Amygdala (tissue), 56 donors: ENCODE measurements at places on chromosomes 12 and 14.

DNA sequence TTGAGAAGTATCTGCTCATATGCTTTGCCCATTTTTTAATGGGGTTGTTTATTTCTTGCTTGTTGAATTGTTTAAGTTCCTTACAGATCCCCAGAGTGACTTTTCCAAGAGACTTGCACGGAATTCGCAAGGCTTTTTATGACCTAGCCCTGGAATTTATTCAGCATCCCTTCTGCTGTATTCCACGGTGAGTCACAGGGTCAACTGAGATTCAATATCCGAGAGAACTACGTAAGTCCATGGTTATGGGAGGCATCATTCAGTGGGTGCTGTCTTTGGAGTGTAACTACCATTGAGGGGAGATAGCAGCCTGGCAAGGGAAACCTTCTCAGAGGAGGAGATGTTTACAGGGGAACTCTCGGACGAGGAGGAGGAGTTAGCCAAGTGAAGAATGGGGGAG, 20.9 kb upstream of the GPRC5A start:
- no peak for DNase-seq

GRCh38 chr12:83865431-83865830, 1047.2 kb downstream of the SLC6A15 start:
- no peak for DNase-seq

DNA sequence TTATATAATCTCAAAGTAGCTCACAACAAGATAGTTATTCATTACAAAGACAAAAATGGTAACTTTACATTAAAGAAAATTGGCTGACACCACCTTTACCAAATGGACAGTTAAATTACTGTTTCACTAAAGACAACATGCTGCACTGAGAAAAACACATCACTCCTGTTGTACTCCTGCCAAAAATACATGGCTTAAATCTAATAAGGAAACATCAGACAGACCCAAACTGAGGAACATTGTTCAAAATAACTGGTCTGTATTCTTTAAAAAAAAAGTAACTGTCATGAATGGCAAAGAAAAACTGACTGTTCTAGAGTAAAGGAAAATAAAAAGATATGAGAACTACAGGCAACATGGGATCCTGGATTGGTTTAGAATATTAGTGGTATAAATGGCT, 151.3 kb upstream of the DCN start:
- no peak for DNase-seq

GRCh38 chr12:113463746-113464451, 7.8 kb downstream of the LHX5 start:
- no peak for DNase-seq

DNA sequence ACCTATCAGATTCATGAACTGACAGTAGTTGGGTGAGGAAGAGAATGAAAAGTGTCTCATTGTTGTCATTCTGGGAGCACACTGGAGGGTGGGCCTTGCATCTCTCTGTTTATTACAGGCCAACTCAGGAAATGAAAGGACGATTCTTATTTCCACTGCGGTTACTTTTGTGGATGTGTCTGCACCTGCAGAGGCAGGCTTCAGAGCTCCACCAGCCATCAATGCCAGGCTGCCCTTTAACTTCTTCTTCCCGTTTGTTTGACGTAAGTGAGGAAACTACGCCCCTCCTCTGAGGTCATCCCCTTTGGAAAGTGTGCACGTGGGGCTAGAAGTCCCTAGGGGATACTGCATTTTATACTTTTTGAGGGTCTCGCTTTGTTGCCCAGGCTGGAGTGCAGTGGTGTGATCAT, 33.7 kb downstream of the TCTN1 start:
- DNase-seq: no peak

- no peak for DNase-seq
These were observed 7.6 kb upstream of the SLC25A21 start for GRCh38 chr14:37179896-37180502.

- DNase-seq: no peak
These were observed 17.9 kb upstream of the NID2 start for GRCh38 chr14:52086711-52087110.

- no peak for DNase-seq
These were observed 68.8 kb downstream of the TMTC1 start for GRCh38 chr12:29714966-29715365.

DNA sequence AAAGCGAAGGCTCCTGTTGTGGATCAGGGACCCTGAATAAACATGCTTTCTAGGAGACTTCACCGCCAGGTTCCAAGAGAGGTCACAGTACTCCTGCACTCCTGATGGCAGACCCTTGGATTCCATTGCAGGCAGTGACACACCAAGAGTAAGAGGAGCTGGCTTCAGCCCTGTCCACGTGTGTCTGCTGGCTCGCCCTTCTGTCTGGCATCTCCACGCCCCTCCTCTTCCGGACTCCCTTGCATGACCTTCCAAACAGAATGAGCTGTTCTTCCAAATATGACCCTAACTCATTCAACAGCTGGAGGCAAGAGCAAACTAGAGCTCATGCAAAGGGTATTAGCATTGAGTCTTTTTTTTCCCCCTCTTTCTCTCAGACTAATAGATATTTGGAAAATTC, 233.0 kb upstream of the PLEKHG7 start:
- DNase-seq: no peak

- DNase-seq: no peak
These were observed 81.8 kb downstream of the TSPAN9 start for GRCh38 chr12:3158851-3159465.

- DNase-seq: no peak
These were observed 71.2 kb downstream of the ITPK1 start for GRCh38 chr14:93044556-93044955.

DNA sequence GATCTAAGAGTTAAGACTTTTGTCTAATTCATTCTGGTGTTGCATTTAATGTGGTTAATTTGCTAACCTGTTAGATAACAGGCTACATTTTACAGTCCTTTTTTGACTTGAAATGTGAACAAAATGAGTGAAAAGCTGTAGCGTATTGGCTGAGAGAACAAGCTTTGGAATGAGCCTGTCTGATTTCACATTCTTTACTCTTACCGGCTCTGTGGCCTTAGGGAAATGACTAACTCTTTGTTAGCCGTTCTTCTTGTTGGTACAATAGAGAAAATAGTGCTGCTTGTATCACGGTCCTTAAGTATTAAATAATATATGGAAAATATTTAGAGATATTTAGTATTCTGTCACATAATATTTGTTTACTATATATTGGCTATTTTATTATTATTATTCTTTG, 1.9 kb downstream of the MNAT1 start:
- no peak for DNase-seq

- DNase-seq: peak; percentile 33
These were observed 117.1 kb downstream of the SLC25A47 start for GRCh38 chr14:100440207-100440631.

GRCh38 chr12:56080556-56081138, 682 bp downstream of the ERBB3 start:
- no peak for DNase-seq

DNA sequence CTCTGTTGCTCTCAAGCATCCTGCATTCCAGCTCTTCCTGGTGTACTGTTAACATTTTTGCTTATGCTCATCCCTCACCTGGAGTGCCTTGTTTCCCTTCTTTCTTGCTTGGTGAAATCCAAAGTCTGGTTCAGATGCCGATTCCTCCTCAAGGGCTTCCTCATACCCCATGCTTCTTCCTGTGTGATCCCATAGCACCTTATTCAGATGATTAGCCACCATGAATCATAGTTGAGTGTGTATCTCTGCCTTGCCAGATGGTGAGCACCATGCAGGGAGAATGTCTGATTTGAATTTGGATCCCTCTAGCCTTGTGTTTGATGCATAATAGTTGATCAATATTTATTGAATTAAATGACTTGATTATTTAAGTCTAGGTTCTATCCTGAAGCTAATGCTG, 39.4 kb upstream of the ANO4 start:
- DNase-seq: no peak

DNA sequence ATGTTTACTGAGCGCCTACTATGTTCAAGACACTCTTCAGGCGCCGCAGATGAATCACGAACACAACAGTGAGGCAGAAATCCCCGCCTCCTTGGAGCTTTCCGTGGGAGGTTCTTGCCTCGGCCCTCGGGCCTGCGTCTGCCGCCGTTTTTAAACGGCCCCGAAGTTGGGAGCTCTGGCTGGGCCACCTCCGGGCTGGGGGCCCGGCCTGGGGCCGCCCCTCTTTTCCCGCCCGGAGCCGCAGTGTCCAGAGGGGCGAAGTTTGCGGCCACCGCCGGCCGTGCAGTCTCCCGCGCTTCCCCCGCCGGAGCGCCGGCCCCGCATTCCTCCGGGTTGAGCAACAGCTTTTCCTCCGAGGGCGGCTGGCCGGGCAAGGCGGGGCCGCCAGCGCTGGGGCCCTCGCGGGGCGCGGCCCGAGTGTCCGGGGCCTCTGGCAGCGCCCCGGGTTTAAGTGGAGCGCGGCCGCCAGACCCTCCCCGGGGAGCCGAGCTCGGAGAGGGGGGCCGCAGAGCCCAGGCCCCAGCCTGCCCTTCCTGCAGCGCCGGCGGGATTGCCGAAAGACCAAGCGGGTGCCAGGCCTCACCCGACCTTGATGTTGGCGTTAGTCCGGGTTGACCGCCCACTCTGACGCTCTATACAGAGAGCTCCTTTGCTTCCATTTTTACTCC, 18.7 kb upstream of the CTDSP2 start:
- no peak for DNase-seq

DNA sequence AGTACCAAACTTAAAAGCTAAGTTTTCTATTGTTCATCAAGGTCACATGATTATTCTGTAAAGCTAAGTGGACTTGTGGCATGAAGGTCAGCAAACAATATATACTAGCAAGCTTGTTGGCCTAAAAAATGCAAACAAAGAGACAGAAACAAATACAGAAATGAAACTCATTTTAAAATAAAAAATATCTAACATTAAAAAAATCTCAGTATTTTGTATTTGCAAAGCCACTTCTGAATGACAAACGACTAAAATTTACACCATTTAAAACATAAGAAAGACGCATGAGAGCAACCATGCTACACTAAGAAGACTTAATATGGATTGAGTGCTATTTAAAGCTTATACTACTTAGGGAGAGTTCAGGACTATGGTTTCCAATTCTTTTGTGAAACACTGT, 72.8 kb upstream of the BBS10 start:
- DNase-seq: no peak

GRCh38 chr12:103664626-103665025, 77.6 kb downstream of the STAB2 start:
- DNase-seq: no peak

GRCh38 chr12:4265280-4265679, 8.3 kb upstream of the CCND2 start:
- DNase-seq: no peak

GRCh38 chr14:62162998-62163589, 400.9 kb downstream of the SNAPC1 start:
- peak; percentile 15 for DNase-seq

DNA sequence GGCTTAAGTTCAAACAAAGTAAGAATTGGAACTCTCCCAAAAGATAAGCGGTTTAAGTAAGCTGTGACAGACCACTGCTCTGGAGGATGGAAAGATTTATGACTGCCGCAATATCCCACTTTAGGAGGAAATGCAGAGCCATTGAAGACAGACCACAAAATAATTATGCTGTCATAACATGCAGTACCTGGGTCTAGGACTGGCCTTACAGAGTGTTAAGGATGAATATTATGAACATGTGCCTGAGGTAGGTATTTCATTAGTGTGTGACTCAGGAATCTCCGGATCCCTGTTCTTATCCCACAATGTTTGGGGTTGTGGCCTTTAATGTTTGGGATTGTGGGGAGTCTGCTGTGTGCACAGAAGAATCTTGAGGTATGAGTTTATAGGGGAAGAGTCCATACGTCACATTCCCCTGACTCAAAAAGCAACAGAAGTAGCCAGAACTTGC, 114.9 kb downstream of the SAMD4A start:
- no peak for DNase-seq

DNA sequence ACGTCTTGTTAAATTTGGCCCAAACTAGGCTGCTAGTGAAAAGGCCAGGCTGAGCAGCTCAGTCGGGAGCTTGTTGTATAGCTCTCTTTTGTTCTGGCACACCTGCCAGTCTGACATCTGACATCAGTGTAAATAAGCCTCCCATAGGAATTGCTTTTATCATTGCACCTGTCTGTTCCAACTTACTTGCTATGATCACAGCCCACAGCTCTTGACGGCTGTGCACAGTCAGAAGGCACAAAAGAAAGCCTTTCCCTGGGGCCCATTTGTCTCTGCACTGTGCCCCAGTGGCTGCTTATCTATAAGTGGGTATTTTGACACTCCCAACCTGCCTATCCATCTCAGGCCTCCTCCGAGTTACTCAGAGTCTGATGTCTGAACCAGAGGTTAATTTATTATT, 324.5 kb downstream of the NUAK1 start:
- no peak for DNase-seq

GRCh38 chr12:8628731-8629130, 16.1 kb upstream of the AICDA start:
- no peak for DNase-seq

GRCh38 chr14:100864960-100865681, 38.4 kb downstream of the RTL1 start:
- DNase-seq: no peak

GRCh38 chr12:13102461-13103195, 839 bp downstream of the GSG1 start:
- no peak for DNase-seq

DNA sequence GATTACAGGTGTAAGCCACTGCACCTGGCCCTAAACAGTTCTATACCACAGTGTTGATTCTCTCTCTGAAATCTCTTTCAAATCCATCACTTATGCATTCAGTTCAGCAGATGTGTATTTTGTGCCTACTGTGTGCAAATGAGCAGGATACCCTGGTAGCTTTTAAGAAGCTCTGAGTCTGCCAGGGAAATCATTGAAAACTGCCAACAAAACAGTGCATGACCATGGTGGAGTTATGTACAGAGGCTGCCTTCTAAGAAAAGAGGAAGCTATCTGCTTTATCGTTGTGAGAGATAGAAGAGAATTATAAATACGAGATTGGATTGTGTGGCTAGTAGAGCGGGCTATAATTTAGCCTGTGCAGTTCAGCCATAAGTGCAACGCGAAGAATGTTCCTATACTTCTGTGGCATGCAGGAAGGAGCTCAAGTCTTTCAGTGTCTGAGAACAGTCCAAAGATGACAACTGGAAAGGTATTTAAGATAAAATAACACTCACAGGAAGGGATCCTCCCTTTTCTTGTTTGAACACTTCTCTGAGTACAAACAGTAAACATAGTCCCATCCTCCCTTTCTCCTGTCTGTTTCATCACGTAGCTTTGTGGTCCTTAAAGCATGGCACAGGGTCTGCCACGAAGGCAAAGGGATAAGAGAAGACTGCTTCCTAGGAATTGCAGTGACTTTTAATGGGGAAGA, 4.3 kb downstream of the DIP2B start:
- DNase-seq: no peak

DNA sequence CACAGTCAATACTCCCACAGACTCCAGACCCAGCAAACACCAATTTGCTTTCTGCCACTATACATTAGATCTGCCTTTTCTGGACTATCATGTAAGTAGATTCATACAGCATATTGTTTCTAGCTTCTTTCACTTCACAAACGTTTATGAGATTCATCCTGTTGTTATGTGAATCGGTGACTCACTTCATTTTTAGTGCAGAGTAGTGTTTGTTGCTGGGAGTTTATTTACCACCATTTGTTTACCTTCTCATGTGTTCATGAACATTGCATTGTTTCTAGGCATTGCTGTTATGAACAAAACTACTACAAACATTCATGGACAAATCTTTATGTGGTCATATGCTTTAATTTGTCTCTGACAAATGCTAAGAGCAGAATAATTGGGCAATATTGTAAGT, 807.8 kb upstream of the TMEM132C start:
- DNase-seq: no peak

- no peak for DNase-seq
These were observed 412 bp upstream of the TEP1 start for GRCh38 chr14:20413744-20414082.

GRCh38 chr12:8970432-8970831, 18.9 kb upstream of the KLRG1 start:
- no peak for DNase-seq

- DNase-seq: no peak
These were observed 11.3 kb upstream of the CHPT1 start for GRCh38 chr12:101686176-101686575.
